ENCODE measurements at places on chromosomes 1 and 21.

DNA sequence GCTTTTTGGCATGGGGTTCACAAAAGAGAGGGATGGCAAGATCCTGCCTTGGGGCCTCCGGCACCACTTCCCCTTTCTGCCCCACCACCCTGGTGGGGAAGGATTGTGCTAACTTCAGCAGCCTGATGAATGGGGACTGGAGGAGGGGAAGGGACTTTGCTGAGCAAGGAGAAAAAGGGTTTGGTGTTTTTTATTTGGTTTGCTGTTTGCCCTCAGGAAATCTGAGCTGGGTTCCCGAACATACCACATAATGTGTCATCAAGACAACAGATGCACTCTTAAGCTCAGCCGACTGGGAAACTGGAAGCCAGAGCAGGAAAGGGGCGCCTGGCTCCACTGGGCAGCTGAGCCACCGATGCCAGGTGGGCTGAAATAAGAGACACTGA, 19.8 kb downstream of the OLFML2B start:
- DNase-seq, result no peak

GRCh38 chr1:15384301-15384901, 25.3 kb upstream of the EFHD2 start:
- no peak for DNase-seq

DNA sequence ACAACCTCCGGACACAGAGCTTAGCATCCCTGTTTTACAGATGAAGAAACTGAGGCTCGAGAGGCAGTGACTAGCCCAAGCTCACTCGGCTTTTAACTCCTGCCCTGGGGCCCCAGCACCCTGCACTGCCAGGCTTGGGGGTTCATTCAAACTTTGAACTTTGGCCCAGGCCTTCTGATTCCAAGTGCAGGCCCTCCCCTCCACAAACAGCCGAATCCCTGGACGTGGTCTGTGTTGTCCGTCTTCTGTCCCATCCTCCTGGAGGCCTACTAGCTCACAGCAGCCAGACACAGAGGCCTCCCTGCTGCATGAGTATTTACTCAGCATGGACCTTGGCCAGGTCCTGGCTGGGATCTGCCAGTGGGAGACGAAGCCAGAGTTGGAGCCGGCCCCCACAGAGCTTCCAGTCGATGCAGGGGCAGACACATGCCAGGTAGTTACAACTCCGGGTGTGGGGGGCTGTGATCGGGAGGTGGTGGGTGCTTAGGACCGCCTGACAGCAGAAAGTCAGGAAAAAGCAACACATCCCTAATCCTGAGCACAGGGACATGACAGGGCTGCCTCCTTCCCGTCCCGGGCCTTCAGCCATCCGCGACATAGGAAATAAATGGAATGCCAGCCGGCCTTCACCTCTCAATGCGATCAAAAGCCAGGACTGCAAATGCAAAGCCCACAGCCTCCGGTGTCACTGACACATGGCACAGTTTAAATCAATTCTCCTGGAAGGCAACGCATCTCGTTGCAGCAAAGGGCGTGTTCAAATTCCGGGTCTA, 7.4 kb downstream of the IFFO2 start:
- no peak for DNase-seq

DNA sequence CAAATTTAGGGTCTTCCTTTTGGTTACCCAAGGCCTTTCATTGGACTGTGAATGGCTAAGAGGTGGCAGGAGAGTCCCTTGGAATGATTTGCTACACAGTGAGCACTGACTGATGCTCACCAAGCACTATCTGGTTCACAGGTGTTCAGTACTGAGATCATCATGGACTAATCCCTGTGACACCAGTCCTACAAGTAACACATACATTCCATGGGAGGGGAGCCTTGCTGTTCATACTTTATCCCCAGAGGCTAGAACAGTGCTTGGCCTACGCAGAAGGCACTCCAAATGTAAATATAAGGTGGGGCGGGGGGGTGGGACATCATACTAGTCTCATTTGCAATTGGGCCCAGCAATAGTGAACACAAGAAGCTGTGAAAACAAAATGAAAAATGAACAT, 20.5 kb upstream of the TMEM200B start:
- no peak for DNase-seq

GRCh38 chr1:206663832-206664652, 20.7 kb upstream of the MAPKAPK2 start:
- peak; percentile 71 for DNase-seq

- DNase-seq, result peak; percentile 61
Observed at GRCh38 chr1:47809301-47810084, 187.7 kb downstream of the TRABD2B start.

- DNase-seq, result peak; percentile 76
Observed at GRCh38 chr1:152917794-152918193, 9.4 kb downstream of the IVL start.

DNA sequence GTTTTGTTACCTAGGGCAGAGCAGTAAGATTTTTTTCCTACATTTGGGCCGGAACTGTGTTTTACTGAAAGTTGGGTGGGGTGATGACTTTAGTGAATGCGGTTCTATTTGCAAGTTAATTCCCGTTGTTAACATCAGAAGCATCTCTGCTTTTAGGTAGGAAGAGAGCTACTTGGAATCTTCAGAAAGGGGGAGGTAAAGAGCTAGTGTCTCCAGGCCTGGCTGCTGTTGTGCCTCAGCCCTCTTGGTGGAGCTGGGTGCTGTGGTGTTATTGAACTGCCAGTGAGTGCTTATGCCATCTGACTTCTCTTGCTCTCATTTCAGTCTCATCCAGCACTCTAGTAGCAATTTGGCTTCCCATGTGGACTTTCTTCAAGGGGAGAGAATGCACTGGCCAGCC, 3.4 kb downstream of the KDM4A start:
- DNase-seq, result no peak

GRCh38 chr1:41619511-41620364, 135.3 kb upstream of the EDN2 start:
- DNase-seq, result peak; percentile 13

GRCh38 chr1:53535846-53536245, 76.6 kb downstream of the DMRTB1 start:
- no peak for DNase-seq
